ENCODE measurements at places on chromosomes 1 and 21.

DNA sequence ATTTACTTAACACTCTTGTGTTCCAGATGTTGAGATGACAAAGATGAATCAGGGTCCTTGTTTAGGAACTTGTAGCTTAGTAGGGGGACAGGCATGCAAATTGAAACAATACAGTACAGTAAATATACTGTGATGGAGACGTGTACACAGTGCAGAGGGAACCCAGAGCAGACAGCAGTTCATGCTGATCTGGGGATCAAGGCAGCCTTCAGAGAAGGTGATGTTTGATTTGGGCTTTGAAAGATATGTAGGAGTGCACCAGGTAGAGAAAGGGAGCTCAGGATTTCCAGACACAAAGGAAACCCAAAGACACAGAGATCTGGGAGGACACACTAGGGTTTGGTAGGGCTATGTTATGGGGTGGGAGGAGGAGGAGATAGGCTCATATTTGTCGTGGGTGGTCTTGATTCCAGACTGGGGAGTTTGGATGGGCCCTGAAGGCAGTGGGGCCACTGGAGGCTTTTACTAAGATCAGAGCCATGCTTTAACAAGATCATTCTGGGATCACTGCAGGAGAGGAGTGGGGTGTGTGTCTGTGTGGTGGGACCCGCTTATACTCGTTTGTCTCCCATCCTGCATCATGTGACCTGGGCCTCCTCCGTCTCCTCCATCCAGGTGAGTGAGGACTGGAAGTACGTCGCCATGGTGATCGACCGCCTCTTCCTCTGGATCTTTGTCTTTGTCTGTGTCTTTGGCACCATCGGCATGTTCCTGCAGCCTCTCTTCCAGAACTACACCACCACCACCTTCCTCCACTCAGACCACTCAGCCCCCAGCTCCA lies 7.8 kb downstream of the CHRNB2 start:
- no peak for DNase-seq

DNA sequence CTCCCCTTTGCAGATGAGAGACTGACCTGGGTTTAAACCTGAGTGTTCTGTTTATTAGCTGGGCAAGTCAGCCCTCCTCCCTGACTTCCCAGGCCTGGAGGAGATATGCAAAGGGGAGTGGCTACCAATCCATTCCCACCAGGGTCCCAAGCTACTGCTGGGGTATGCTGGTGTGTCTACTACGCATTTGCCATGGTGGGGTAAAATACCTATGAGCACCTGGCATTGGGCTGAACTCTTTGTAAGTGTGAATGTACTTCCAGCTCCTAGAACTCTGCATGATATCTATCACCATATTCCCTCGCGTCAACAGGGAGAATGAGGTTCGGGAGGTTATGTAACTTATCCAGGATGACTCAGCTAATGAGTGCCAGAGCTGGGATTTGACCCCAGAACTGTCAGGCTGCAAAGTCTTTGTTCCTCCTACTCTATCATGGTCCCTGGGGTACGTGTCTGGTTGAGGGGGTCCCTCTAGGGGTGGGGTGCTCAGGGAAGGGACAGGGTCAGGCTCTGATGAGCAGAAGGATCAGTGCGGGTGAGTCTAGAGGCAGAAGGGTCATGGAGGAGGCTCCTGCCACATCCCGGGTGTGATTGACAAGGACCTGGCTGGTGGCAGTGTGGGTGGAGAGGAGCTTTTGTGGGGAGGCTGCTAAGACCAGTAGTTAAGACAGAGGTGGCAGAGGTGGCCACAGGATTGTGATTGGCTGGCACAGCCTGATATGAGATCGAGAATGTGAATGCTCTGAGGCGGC lies 16.7 kb downstream of the AMPD2 start:
- peak; percentile 75 for DNase-seq

DNA sequence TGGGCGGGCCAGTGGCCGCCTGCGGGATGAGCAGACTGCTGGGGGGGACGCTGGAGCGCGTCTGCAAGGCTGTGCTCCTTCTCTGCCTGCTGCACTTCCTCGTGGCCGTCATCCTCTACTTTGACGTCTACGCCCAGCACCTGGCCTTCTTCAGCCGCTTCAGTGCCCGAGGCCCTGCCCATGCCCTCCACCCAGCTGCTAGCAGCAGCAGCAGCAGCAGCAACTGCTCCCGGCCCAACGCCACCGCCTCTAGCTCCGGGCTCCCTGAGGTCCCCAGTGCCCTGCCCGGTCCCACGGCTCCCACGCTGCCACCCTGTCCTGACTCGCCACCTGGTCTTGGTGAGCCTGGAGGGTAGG lies 2.1 kb downstream of the B4GALT2 start:
- DNase-seq: no peak

- DNase-seq: no peak
Observed at GRCh38 chr1:59704716-59705115, 110.0 kb upstream of the HOOK1 start.

- DNase-seq: no peak
Observed at GRCh38 chr1:189606047-189606446, 871.6 kb downstream of the BRINP3 start.

DNA sequence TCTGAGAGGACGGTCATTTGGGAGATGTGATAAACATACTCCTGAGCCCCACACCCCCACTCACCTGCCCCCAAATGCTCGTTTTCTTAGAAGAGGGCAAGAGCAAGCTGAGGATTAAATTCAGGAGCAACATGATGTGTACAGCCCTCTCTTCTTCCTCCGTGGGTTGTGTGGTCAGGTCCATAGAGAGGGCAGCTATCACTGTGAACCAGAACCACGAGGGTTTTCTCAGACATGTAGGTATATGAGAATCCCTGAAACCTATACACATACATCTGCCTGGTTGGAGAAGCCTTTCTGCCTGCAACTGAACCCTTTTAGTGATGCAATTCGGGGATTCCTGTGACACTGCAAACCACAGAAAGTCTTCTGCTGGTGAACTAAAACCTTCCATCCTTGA lies 38.9 kb downstream of the PGM1 start:
- no peak for DNase-seq

DNA sequence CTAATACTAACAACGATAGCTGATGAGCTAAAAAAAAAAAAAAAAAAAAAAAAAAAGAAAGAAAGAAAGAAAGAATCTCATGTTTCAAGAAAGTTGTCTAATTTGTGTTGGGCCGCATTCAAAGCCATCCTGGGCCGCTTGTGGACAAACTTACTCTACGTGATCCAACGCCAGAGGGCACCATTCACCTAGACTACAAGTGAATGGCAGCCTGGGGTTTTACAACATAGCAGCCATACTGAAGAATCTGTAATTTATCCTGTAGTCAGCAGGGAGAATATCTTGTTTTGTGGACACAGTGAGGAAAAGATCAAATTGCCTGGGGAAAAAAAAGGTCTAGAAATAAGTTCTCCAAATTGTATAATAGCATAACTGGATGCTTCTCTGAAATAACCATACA lies 47.0 kb downstream of the CYP2J2 start:
- DNase-seq: peak; percentile 39

DNA sequence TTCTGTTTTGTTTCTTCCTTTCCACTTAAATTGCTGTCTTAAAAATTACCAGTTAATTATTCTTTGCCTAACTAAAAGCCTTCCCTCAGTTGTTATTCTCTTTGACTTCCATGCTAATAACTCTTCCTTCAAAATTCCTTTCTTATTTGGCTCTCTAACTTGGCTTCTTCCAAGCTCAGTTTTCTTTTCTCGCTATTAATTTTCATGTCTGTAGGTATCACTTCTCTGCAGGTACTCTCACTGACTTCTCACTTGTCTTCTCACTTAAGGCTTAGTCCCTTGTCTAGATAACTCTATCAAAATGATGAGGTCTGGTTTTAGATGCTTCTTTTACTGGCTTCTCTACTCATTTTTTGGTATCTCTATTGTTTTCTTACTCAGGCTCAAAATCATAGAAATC lies 10.1 kb downstream of the CDC7 start:
- DNase-seq: no peak

- peak; percentile 20 for DNase-seq
Observed at GRCh38 chr1:202951437-202951836, 6.7 kb downstream of the ADIPOR1 start.

- DNase-seq: no peak
Observed at GRCh38 chr21:39251326-39251725, 62.1 kb downstream of the BRWD1 start.

DNA sequence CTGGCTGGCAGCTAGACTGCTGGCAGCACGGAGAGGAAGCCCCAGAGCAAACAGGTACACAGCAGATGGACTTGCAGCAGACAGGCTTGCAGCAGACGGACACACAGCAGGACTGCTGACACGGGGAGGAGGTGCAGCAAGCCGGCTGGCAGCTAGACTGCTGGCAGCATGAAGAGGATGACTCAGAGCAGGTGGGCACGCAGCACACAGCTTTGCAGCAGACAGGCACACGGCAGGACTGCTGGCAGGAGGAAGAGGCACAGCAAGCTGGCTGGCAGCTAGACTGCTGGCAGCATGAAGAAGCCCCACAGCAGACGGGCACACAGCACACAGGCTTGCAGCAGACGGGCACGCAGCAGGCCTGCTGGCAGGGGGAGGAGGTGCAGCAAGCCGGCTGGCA lies 498 bp downstream of the KRTAP10-2 start:
- no peak for DNase-seq

DNA sequence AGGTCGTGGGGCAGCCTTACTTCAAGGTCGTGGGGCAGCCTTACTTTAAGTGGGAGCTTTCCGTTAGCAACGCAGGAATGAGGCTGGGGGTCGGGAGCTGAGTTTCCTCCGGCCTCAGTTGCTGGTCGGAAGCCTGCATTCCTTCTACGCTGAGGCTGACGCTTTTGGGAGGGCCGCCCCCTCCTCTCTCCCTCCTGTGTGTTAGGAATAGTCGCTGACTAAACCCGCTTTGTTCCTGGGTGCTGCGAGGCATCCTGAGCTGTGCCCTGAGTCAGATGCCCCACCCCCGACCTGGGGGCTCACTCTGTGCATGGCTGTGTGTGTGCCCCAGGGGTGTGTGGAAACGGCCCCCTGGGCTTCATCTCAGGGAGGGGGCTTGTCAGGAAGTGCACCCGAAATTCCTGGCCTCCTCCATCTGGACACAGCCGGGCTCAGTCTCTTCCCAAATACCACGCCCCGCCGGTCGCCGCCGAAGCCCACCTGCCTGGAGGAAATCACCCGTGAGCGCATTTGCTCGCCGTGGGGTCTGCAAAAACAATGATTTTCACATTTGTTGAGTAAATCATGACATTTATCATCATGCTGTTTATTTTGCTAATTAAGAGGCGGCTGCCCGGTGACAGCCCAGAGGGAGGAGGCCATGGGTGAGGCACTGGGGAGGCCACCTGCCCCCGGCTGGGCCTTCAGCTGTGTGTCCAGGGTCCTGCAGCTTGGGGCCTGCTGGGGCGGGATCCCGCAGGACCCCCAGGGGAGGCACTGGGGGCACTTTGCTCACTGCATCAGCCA lies 121.4 kb downstream of the PRDM16 start:
- DNase-seq: no peak
